ENCODE measurements at places on chromosomes 1 and 21.

GRCh38 chr1:20168564-20169491 is 17.1 kb upstream of the UBXN10 start:
- DNase-seq, result no peak

GRCh38 chr1:67956116-67956515 is 94.3 kb downstream of the DIRAS3 start:
- no peak for DNase-seq

GRCh38 chr1:25556791-25557476 is 13.5 kb downstream of the LDLRAP1 start:
- DNase-seq, result peak; percentile 58

GRCh38 chr1:119988306-119989062 is 81.0 kb downstream of the NOTCH2 start:
- DNase-seq, result no peak

DNA sequence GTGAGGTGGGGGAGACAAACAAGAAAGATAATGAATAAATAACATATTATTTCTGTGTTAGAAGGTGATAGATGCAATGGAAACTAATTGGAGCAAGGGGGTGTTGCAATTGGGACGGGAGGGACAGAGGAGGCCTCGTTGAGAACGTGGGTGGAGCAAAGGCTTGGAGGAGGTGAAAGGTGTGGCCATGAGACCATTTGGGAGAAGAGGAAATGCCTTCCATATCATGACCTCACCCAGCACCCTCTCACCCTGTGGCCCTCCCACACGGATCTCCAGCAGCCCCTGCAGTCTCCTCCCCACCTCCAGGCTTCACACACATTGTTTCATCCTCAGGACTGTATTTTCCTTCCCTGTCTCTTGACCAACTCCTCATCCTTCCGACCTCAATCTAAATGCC is 85.3 kb upstream of the ARHGAP29 start:
- DNase-seq, result no peak

GRCh38 chr21:45589686-45590245 is 47.5 kb upstream of the SLC19A1 start:
- no peak for DNase-seq

- DNase-seq, result no peak
These were observed 338.1 kb downstream of the PAPPA2 start for GRCh38 chr1:176800978-176801513.

DNA sequence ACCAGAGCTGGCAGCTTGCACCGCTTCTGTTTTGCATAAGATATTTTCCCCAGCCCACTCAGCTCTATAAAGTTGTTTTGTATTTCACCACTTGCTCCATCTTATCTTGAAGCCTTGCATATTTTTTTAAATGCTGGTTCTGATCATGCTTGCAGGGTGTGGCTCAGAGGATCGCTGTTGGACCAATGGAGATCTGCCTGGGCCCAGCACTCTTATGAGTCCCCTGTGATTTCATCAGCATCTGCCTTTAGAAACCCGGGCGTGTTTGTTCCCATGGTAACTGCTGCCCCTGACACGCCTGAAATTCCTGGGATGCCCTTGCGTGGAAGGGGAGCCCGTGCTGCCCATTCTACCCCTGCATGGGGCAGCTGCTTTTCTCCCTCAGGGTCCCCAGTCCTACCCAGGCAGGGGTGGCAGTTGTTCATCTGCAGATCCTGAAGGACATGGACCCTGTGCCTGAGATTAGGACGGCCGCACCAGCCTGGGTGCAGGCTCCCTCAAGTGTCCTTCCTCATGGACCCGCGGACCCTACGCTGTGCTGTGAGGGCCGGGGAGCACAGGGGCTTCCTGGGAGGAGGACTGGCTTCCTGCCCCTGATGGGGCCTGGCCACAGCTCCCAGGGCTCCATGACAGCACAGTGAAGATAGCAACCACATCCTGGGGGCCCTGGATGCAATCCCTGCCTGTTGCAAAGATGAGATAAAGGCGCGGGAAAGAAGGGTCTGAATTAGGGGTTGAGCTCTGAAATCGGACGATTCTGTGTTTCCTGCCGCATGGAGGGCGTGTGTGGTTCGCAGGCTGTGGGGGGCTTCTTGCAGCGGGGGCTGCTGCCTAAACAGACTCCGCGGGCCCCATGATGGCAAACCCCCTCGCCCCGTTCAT is 226.5 kb downstream of the SDCCAG8 start:
- DNase-seq, result peak; percentile 89

GRCh38 chr1:18324246-18324645 is 156.5 kb upstream of the KLHDC7A start:
- no peak for DNase-seq

DNA sequence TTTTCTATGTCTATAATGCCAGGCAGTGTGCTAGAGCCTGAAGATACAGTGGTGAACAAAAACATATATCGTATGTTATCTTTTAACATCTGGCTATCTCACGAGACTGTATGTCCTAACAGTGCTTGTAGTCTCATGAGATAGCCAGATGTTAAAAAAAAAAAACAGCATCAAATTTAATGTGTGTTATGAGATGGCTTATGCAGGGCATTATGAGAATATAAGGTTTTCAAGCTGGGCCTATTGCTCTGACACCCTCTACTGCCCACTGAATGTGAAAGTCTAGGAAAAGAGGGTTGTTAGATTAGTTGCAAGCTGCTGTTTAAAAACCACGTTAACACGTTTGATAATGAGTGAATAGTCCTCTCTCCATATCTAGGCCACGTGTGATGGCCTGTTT is 109.8 kb downstream of the CACHD1 start:
- no peak for DNase-seq

DNA sequence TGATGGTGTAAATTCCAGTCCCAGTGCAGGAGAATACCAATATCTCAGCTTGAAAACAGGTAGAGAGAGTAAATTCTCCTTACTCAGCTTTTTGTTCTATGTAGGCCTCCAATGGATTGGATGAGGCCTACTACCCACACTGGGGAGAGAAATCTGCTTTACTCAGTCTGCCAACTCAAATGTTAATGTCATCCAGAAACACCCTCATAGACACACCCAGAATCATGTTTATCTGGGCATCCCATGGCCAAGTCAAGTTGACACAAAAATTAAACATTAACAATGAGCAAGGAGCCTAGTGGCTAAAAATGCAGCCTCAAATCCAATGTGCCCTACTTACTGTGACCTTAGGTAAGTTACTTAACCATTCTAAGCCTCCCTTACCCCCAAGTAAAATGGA is 6.9 kb upstream of the HLX start:
- DNase-seq, result no peak

- no peak for DNase-seq
These were observed 58.3 kb downstream of the KCNJ15 start for GRCh38 chr21:38315122-38315521.

DNA sequence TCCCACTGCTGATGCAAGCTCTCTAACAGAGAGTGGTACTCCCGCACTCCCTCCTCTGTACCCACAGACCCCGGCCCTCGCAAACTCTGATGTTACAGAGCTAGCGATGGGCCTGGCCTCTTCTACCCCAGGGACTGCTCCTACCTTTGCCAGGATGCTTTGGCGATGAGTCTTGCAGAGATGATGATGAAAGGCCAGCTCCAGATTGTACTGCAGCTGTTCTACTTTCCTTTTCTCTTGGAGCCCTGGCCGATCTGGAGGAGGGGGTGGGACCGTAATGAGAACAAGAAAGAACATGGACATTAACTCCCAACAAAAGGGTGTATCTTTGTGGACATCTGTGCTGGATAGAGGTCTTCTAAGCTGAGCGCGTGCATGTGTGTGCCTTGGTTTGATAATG is 6.0 kb upstream of the LINGO4 start:
- no peak for DNase-seq

GRCh38 chr21:15794277-15794912 is 64.6 kb downstream of the USP25 start:
- no peak for DNase-seq

DNA sequence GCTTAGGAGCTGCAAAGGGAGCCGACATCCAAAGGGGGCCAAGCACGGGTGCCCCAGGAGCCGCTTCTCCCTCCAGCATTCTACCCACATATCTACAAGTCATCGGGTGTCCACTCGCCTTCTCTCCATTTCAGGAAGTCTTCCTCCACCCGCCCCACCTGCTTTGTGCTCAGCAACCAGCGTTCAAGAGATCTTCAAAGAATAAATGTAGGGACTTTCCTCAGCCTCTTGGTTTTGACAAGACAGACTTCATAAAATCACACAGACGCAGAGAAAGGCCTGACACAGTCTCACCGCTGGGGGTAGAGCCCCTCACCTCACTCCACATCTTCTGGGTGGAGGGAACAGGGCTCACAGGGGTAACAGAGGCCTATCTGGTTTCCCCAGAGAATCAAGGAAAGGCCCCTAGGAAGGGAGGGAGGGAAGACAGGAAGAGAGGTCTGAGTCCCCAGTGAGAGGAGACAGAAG is 49.5 kb downstream of the SSBP3 start:
- no peak for DNase-seq

GRCh38 chr21:33660406-33660805 is 18.1 kb downstream of the ITSN1 start:
- DNase-seq, result peak; percentile 41

DNA sequence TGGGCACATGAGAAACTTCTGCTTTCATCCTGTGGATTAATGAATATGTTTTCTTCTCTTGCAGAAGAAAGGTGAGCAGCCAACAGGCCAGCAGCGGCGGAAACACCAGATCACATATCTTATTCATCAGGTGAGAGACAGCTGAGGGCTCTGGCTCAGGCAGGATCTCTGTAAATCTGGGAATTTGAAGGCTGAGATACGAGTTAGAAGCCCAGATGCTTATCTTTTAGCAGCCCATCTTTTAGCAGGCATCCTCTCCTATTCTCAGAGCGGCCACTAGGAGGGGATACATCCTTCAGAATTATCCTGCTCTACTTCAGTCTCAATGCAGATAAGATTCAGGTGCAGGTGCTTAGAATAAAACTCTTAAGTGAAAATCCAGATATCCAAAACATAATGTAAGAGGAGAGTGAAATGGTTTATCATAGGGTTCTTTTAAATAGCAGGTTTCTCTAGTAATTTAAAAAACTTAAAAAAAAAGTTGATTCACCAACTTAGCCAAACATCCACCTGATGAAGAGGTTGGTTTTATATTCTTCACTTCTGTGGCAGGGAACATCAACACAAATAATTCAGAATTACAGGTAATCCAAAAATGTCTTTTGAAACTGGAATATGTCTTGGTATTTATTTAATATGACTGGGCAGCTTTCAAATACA is 19.3 kb downstream of the SH2D2A start:
- peak; percentile 62 for DNase-seq

DNA sequence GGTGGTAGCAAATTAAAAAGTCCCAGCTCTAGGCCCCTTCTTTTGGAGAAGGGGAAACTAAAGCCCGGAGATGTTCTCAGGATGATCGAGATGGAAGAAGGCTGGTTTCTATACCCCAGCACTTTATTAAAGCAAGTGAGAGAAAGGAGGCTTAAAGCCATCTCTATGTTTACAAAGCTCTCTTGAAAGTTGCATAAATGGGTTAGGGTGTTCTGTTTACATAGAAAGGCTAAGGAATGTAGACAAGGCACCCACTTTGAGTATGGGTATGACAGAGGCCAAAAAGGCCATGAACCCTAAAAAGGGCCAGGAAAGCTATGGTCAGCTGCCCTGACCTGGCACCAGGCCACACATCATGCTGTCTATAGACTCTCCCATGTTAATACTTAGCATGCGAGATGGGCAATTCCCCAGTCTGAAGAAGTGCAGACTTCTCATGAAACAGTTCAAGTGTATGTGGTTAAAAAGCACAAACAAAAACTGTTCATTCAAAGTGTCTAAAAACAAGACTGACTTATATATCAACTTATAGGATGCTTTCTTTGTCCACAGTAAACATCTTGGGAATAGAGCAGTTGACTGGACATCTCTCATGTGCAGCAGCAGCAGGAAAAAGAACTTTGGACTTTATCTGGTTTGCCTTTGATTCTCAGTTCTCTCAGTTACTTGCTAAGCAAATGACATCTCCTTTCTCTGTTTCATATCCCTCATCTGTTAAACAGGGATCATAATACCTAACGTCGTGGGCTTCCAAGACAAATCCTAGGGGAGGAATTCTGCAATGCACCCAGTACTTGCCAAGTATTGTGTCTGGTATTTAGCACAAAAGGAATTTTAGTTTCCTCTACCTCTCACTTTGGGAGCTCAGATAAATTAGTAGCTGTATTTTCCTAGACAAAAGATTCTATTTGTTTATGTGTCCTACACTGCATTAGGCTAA is 521.6 kb downstream of the PLPP3 start:
- DNase-seq, result no peak

- DNase-seq, result peak; percentile 73
These were observed 11.1 kb upstream of the C1orf174 start for GRCh38 chr1:3910857-3911845.

DNA sequence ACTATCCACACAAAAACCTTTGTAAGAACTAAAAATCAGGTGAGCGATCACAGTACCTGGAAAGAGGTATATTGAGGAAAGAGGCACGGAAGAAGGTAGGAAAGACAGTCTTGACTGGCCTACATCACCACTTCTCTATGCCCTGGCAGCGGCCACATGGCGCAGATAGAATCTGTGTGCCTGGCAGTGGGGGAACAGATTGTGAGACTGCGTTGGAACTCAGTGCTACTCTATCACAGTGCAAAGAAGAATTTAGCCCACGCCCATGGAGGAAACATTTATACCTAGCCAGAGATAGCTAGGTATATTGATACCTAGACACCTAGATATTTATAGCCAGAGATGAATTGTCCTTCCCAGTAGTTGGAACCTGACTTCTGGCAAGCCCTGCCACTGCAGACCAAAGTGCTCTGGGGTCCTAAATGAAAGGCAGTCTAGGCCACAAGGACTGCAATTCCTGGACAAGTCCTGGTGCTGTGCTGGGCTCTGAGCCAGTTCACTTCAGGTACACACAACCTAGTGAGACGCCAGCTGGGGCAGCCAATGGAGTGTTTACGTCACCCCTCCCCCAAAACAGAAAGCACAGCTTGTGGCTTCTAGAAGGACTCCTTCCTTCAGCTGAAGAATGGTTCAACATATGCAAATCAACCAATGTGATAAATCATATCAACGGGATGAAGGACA is 51.9 kb downstream of the DHX9 start:
- no peak for DNase-seq

- DNase-seq, result no peak
These were observed 239.3 kb downstream of the SIPA1L2 start for GRCh38 chr1:232390590-232390989.

All from GM03348 (cell line).